Non-pigmented ciliary epithelial cell (primary cell): ENCODE measurements at places on chromosomes 3 and 15.

DNA sequence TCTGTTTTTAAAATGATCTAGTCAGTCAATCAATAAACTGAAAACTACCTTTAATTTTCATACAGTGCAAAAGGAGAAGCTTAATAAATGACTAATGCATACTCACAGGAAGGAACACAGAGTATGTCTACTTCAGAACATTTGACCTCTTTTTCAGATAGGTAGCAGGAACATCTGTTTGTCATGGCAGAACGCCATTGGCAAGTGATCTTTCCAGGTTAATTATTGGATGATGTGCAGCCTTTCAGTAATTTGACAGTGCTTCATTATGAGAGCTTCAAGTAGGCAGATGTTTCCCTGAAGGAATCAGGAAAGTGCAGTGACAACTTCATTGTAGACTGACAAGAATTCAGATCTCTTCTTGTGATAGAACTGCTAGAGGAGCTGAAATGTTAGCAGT is 325.0 kb downstream of the OTOL1 start:
- DNase-seq = no peak

GRCh38 chr15:99143655-99144610 is 39.1 kb downstream of the SYNM start:
- no peak for DNase-seq

GRCh38 chr15:33670567-33670966 is 297.7 kb upstream of the CHRM5 start:
- no peak for DNase-seq

DNA sequence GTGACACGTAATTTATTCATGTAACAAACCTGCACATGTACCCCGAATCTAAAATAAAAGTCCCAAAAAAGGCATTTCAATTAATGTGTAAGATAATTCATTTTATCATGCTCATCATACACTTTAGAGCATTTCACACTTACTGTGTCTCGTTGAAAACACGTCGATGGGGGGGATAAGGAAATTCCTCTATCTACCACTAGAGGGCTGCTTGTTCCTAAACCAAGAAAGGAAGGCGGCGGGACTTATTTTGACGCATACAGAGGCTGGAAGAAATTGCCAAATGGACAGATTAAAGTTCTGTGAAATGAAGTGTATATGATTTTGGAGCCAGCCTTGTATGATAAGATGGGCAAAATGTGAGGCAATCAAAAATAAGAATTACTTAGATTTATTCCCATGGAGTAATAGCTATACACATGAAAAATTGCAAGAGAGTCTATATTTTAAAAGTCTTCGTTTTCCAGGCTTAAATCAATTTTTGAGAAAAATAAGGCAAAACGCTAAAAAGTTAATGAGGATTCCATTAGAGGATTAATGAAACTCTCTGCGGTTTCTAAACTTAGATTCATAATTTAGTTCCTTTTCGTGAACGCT is 346.8 kb downstream of the CNTN3 start:
- DNase-seq = no peak

GRCh38 chr3:102676424-102676823 is 241.6 kb downstream of the ZPLD1 start:
- DNase-seq = no peak

GRCh38 chr3:159166899-159167586 is 365.2 kb downstream of the MFSD1 start:
- no peak for DNase-seq

DNA sequence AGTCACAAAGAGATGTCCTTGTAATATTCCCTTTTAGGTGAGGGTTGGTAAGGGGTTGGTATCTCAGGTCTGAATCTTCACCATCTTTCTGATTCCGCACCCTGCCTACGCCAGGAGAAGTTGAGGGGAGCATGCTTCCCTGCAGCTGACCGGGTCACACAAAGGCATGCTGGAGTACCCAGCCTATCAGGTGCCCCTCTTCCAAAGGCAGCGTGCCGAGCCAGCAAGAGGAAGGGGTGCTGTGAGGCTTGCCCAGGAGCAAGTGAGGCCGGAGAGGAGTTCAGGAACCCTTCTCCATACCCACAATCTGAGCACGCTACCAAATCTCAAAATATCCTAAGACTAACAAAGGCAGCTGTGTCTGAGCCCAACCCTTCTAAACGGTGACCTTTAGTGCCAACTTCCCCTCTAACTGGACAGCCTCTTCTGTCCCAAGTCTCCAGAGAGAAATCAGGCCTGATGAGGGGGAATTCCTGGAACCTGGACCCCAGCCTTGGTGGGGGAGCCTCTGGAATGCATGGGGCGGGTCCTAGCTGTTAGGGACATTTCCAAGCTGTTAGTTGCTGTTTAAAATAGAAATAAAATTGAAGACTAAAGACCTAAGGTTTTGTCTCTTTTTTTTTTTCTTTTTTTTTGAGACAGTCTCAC is 19.8 kb downstream of the TYRO3 start:
- DNase-seq = no peak

DNA sequence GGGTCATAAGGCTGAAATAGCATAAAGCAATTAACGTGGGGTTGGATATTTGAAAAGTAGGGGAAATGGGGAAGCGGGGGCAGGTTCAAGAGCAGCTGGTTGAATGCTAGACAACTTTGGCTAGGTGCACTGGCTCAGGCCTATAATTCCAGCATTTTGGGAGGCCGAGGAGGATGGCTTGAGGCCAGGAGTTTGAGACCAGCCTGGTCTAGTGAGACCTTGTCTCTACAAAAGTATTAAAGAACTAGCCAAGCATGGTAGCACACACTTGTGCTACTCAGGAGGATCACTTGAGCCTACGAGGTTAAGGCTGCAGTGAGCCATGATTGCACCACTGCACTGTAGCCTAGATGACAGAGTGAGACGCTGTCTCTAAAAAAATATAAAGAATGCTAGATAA is 6.9 kb upstream of the FANCD2 start:
- no peak for DNase-seq

- no peak for DNase-seq
Observed at GRCh38 chr15:79954661-79955060, 16.3 kb downstream of the BCL2A1 start.

GRCh38 chr3:4757575-4758248 is 221.5 kb upstream of the BHLHE40 start:
- no peak for DNase-seq

GRCh38 chr3:197371591-197372046 is 73.2 kb upstream of the DLG1 start:
- DNase-seq = no peak

DNA sequence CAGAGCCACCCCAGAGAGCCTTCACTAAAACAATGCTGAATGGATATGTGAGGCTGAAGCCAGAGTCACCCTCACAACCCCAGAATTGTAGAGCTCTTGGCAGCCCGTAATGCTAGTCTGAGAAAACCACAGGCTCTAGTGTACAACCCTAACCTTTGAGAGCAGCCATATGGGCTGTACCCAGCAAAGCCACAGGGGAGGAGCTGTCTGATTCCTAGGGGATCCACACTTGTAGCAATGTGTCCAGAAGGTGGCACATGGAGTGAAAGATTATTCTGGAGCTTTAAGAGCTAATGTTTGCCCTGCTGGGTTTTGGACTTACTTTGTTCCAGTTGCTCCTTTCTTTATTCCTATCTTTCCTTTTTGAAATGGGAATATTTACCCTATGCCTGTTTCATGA is 626.8 kb downstream of the GRM7 start:
- no peak for DNase-seq

- no peak for DNase-seq
Observed at GRCh38 chr3:172530566-172530965, 7.3 kb upstream of the TNFSF10 start.

DNA sequence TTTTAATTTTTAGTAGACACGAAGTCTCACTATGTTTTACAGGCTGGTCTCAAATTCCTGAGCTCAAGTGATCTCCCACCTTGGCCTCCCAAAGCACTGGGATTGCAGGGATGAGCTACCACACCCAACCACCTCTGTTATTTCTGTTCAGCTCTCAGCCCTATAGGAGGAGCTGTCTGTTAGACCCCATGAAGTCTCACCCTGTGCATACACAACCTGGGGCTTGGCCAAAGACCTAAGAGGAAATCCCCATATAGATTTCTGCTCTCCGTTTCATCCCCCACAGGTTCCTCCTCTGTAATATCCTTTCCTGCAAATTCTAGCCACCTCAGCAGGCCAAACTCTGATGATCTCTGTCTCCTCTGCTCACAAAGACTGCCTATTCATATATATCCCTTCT is 56.6 kb upstream of the CTDSPL2 start:
- DNase-seq = no peak

DNA sequence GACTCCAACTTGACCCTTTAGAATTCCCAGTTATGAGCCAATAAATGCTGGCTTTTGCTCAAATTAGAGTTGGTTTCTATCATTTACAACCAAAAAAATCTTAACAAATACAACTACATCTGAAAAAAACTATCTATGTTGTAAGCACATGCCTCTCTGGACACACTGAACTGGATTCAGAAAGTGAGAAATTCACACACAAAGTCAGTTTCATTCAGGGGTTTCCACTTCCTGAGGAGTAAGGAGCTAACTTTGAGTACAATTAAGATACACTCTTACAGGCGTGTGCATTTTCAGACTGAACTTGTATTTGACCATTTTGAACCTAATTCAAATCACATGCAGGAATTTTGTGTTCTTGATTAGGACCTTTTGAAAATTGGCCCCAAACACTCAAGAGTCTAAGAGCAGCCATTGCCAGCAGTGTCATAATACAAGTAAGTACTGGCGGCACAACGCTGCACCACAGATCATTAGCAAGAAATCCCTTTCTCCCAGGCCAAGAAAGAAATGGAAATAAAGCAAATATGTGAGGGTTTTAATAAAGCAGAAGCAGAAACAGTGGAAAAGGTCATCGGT is 31.2 kb downstream of the LINS1 start:
- DNase-seq = no peak

DNA sequence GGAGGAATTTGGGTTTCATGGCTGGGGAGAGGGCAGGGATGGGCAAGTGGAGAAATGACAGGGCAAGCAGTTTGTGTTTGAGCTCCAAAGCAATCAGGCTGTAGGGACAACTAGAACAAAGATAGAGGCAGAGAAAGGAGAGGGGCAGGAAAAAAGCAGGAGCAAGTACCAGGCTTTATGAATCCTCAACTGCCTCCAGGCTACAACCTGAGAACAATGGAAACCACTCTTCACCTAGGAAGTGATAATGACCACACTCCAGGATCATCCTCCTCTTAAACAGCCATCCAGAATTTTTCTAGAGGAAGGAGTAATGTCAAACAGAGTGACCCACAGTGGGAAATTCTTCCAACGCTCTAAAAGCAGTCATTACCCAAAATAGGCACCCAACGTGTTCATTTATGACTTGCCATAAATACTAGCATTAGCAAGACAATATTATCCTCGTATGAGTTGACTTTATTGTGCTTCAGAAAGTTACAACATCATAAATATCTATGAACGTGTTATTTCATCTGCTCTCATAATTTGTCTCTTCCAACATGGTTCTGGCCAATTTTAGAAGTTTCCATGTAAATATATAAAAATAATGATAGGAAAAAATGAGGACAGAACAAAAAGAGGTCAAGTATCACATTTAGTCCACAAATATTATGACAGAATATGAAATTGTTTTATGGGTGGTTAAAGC is 50.5 kb downstream of the TNFAIP8L3 start:
- DNase-seq = no peak

GRCh38 chr15:53837263-53837662 is 77.8 kb upstream of the WDR72 start:
- DNase-seq = no peak

DNA sequence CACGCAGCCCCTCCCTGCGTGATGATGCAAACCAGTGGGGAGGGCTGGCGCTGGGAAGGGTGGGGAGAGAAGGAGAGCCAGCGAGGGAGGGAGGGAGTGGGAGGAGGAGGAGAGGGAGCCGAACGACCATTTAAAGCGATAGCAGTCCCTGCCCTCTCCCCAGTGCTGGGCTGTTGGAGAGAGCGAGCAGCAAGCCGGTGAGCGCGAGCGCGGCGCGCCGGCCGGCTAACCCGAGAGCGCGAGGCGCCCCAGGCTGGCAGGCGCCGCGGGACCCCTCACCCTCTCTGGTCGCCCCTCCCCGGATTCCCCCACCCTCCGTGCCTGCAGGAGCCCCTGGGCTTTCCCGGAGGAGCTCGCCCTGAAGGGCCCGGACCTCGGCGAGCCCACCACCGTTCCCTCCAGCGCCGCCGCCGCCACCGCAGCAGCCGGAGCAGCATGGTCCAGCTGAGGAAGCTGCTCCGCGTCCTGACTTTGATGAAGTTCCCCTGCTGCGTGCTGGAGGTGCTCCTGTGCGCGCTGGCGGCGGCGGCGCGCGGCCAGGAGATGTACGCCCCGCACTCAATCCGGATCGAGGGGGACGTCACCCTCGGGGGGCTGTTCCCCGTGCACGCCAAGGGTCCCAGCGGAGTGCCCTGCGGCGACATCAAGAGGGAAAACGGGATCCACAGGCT is at the start of gene GRM7:
Gene GRM7 (plus strand): TSS at position 162 of the 671 bp plus-strand sequence.
- no peak for DNase-seq

DNA sequence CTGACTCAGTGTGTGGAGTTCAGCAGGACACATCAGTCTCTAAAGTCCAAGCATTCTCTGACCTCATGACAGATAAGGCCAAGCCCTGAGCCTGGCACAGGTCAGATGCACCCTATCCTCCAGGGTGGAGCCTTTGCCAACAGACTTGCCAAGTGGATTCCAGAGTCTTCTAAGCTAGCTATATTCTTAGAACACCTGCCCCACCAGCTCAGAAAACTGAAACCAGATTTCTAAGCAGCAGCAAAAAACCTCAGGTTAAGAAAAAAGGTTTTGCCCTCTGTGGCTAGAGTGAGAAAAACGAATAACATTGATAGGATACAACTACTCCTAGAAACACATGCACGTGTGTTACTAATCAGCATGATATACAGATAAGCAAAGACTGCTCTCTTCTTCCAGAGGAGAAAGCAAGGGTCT is 11.6 kb downstream of the RMDN3 start:
- no peak for DNase-seq

GRCh38 chr3:81869382-81869781 is 107.9 kb upstream of the GBE1 start:
- no peak for DNase-seq
